Epithelial cell of prostate (primary cell): ENCODE measurements at places on chromosomes 16 and 17.

GRCh38 chr17:7932483-7932891 is 481 bp downstream of the CNTROB start:
- no peak for DNase-seq

DNA sequence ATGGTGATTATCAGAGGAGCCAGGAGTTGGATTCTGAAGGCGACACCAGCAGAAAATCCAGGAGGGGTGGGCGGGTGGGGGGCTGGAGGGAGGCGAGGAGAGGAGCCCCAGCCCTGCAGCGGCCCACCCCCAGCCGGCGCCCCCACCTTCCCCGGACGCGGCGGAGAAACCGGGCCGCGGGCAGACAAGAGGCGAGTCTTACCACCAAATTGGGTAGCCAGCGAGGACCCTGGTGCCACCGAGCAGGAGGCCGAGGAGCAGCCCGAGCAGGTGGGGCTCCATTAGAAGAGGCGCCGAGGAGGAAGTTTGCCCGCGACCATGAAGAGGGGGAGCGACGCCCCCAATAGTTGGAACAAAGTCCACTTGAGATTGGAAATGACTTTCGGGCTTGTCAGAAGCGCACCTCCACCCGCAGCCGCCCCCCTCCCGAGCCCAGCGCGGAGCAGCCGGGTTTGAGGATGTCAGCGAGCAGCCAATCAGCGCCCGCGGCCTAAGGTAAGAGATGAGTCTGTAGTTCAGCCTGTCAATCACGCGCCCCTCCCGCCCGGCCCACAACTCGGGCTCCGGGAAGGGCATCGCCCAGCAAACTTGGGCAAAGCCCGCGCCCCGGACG is at the start of gene WNT3:
Gene WNT3, minus strand, starts transcription at position 377 of the 613 bp plus-strand sequence. Its CDS starts 95 bp downstream, at position 282.
- no peak for DNase-seq

- no peak for DNase-seq
These were observed 16.7 kb upstream of the ALKBH5 start for GRCh38 chr17:18166894-18167293.

DNA sequence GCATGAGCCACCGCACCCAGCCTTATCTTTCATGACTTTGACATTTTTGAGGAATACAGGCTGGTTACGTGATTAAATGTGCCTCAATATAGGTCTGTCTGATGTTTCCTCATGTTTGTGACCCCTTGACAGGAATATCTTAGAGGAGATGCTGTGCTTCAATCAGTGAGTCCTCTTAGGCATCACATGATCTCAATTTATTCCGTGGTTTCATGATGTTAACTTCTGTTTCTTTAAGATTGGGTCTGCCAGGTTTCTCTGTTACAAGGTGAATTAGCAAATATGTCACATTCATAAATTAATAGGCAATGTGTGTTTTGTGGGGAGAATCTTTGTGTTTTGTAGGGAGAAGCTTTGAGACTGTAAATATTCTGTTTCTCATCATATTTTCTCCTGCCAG is 3.3 kb downstream of the STXBP4 start:
- no peak for DNase-seq

- DNase-seq, result no peak
These were observed 158.9 kb upstream of the CNTNAP4 start for GRCh38 chr16:76118344-76118743.

DNA sequence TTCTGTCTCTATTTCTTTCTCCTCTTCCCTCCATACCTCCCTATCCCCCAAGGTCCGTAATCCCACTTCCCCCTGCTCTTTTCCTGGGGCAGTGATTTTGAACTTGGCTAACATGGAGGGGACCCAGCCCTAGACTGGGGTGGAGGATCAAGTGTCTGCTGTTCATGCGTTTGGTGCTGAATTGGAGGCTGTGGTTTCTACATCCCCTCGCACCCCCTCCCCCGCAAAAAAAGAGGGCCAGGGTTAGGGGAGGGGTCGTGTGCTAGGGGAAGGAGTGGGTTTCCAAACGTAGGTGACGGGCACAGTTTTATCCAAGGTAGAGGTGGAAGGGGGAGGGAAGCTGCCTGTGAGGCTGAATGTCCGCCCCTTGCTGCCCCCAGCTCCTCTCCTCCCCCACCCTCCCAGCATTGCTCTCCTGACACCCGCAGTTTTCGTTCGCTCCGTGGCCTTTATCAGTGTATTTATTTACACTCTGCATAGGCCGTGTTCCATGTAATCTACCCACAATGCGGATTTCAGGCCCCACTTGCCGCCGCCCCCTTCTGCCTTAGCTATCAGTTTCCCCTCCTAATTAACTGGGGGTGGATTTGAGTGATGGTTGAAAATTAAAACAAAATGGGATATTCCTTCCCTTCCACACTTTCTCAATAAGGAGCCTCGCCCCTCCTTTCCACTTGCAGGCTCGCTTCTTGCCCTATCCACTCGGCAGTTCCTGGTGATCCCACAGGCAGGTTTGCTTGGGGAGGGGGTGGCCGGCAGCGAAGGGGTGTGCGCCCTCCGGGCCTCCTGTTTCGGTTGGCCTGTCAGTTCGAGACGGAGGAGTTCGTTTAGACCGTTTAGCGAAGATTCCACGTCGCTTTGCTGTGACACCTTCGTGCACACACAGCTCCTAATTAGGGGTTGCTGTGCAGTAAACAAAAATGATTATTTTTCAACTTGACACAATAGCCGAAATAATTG is 2.0 kb downstream of the GNAO1 start:
- DNase-seq, result no peak

DNA sequence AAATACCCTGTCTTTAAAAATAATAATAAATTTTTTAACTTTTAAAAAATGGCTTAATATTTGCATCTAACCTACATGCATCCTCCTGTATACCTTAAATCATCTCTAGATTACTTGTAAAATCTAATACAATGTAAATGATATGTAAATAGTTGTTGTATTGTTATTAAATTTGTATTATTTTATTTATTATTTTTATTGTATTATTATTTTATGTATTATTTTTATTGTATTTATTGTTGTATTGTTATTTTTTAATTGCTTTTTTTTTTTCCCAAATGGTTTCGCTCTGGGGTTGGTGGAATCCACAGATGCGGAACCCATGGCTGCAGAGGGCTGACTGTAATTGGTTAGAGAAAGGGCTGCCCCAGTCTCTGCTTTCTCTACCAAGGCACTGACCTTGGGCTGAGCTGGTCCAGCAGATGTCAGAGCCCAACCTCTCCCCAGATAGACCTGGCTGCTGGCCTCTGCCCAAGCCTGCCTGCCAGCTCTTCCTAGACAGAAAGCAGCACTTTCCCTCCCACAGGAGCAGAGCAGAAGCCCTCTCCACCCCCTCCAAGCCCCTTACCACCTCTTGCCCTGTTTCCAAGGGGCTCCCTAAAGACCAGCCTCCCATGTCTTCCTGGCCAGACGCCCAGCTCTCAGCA is 183.8 kb downstream of the GSG1L start:
- DNase-seq, result no peak

DNA sequence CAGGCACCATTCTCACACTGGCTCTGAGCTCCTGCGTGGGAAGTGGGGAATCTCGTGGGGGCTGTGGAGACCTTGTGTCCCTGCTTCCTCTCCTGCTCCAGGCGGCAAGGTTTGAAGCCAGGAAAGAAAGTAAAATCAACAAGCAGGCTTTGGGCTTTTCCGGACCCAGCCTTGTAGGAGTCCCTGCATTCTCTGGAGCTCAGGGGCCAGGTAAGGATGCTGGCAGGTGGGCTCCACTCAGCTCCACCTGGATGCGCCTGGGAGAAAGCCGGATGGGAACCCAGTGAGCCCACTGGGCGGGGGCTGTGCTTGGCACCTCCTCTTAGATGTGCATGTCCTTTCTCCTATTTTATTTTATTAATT is 362.5 kb downstream of the SEC14L1 start:
- DNase-seq, result no peak

DNA sequence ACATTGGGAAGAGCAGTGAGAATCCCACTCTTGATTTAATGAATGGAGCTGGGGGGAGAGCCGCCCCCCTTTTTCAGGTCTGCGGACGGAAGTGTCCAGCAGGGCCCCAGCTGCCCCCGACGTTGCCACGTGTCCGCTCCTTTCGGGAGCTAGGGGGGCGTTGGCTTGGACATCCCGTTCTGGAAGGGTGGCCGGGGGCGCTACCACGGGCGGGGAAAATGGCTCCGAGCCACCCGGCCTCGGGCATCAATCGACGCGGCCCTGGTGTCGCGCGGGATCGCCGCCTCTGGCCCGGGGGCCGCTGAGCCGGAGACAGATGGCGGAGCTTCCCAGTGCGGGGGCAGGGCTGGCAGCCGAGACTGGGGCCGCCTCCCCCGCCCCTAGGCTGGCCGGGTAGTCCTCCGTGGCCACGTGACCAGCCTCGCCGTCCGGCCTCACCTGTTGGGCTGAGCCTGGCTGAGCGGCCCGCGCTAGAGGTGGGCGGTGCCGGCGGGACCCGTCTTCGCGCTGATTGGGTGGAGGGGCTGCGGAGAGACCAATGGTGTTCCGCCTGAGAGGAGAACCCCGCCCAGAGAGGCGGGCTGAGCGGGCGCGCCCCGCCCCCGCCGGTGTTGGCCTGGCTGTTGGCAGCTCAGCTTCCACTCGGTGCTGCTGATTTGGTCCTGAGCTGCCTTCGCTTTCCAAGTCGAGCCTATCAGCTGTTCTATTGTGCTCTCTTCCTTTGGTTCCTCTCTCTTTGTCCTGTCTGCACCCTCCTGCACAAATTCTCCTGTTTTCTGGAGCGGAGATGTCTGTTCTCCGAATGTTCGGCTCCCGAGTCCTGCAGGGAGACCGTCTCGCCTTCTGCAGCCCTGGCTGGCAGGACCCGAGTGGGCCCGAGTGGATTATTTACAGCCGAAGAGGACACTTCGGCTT is 8.3 kb downstream of the HS3ST3B1 start:
- DNase-seq, result peak; percentile 34

DNA sequence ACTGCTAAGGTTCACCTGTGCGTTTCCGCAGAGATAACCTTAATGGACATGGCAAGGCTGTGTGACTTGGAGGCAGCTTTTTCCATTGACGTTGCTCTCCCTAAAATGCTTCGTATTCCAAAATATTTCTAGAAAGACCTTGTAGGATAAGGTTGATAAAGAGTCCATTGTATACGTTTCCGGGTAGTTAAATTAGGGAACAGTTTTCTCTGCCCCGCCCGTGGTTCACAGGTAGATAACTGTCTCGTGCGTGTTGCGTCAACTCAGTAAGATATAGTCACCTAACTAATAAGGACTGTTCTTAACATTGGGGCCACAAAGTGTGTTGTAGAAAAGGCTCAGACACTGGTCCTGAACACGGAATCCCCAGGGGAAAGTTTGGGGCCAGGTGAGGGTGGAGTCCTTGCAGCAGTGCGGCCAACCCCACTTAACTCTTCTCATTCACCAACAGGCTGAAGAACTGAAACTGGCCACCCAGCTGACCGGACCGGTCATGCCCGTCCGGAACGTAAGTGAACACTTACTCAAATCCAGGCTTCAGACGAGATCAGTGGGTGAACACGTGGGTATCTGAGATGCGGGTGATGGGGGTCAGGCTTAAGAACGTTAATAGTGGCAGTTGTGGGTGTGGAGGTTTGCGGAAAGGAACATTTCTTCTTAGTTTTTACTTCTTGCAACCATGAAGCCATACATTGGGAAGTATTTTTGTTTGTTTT is 1.6 kb downstream of the RPL13 start:
- DNase-seq, result no peak

DNA sequence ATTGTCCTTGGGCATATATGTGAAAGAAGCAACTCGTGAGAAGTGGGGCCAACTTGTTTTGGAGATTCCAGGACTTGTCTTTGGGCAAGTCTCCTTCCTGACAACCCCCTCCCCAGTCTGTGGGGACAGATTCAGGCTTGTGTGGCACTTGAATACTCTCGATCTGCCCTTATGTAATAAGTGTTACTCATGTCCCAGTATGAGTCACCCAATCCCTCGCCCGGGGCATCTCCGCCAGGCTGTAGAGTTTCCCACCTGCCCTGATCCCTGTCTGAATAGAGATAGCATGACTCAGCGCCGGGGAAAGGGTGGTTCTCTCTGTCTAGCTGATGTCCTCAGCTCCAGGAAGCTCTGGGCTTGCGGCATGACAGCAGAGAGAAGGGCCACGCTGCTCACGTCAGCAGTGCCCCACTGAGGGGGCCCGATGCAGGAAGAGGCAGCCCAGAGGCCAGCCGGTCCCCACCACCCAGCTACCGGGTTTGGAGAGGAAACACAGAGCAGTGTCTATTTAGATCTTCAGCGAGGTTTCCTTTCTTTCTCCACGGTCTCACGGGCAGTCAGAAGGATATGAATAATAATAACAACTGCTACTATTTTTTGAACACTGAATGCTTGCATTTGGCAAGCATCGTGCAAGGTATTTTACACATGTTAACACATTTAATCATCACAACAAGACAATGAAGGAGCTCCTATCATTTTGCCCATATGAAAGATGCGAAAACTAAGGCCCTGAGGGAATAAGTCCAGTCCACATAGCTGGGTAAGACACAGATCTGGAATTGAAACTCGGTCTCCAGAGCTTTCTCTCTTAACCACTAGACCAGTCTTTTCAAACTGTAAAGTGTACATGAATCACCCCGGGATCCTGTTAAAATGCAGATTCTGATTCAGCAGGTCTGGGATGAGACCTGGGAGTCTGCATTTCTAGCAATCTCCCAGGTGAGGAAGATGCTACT is 426.7 kb upstream of the MAF start:
- peak; percentile 93 for DNase-seq

DNA sequence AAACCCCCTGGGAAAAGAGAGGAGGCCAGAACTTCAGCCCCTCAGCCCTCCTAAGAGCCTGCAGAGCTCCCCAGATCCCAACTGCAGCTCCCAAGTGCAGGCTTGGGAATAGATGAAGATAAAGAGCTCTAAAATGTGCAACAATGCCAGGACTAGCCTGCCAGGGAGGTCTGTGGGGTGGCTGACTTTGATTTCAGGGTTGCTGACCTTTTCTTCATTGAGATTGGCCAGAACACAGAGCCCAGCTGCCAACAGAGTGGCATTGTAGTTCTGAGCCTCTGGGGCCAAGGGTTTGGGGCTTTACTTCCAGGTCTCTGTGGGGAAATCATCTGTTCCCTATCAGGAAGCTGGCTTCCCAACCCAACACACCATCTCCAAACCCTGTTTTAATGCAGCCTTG is 120.6 kb downstream of the COPRS start:
- DNase-seq, result no peak

DNA sequence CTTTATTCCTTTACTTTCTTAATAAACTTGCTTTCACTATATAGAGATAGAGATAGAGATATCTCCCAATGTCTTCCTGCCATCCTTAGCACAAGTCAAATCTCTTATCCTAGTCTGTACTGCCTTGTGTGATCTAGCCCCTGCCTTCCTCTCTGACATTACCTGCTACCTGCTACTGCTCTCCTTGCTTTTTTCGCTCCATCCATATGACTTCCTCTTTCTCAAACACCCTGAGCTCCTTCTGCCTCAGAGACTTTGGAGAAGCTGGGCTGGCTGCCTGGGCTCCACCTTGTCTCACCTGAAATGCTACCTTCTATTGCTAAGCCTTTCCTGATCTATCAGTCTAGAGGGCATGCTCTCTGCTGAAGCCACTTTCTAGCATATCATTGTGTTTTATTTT is 24.7 kb upstream of the WSB1 start:
- no peak for DNase-seq

- no peak for DNase-seq
These were observed 20.5 kb upstream of the ERN1 start for GRCh38 chr17:64150237-64151015.

DNA sequence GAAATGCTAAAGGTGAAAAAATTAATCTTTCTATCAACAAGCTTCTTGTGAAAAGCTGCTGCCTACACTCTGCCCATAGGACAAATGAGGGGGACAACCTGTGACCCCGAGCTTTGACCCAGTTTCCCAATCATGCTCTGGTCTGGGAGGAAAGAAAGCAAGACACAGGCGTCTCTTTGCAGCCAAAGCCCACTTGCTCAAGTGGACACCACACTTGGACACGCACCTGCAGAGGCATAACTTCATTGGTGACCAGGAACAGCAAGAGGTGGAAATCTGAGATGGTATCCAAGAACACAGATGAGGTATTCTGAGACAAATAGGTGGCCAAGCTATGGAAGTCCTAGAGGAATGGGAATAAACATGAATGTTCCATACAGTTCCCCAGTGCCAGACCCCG is 15.0 kb upstream of the FAAP100 start:
- DNase-seq, result no peak
